ENCODE measurements at places on chromosomes 7 and 10. TPM values are rescaled to one million over a fixed set of nuclear protein-coding genes. Genes with fewer than 3 reads are reported as not detected.

The DMBT1 gene
- total RNA-seq, result not detected

The TFEC gene
- 29.1 TPM for total RNA-seq

The COPG2 gene
- total RNA-seq, result 23.5 TPM

The BMPR1A gene
- 1.5 TPM for total RNA-seq

The ANKRD30A gene
- not detected for total RNA-seq

The DUS4L gene
- total RNA-seq, result 16.2 TPM

The DYNC1I1 gene
- total RNA-seq, result 4.0 TPM

The SLIT1 gene
- not detected for total RNA-seq

The CLDN4 gene
- total RNA-seq, result under 0.01 TPM

The FRAT2 gene
- 10.1 TPM for total RNA-seq

The RELN gene
- total RNA-seq, result 2.1 TPM
